ENCODE measurements at places on chromosomes 5 and 9. TPM values are rescaled to one million over a fixed set of nuclear protein-coding genes. Genes with fewer than 3 reads are reported as not detected.

Gene FAM151B
- 3.8 TPM for total RNA-seq

Gene CDHR2
- total RNA-seq = not detected

Gene TERT
- not detected for total RNA-seq

Gene C9orf50
- total RNA-seq = not detected

Gene LHX3
- total RNA-seq = not detected

Gene IL33
- 383 TPM for total RNA-seq

Measured in regular cardiac myocyte (primary cell).